GM12891 (cell line): ENCODE measurements at places on chromosomes 16 and 17.

GRCh38 chr17:73679476-73679875 lies 35.2 kb upstream of the SDK2 start:
- DNase-seq = no peak

GRCh38 chr17:32287804-32288511 lies 22.3 kb downstream of the RHBDL3 start:
- no peak for DNase-seq

GRCh38 chr17:36544044-36544306 lies 744 bp upstream of the GGNBP2 start:
- DNase-seq = peak; percentile 27

- no peak for DNase-seq
Observed at GRCh38 chr17:4565209-4566141, 5.1 kb upstream of the GGT6 start.

- no peak for DNase-seq
Observed at GRCh38 chr17:69909389-69909788, 165.6 kb upstream of the KCNJ16 start.

DNA sequence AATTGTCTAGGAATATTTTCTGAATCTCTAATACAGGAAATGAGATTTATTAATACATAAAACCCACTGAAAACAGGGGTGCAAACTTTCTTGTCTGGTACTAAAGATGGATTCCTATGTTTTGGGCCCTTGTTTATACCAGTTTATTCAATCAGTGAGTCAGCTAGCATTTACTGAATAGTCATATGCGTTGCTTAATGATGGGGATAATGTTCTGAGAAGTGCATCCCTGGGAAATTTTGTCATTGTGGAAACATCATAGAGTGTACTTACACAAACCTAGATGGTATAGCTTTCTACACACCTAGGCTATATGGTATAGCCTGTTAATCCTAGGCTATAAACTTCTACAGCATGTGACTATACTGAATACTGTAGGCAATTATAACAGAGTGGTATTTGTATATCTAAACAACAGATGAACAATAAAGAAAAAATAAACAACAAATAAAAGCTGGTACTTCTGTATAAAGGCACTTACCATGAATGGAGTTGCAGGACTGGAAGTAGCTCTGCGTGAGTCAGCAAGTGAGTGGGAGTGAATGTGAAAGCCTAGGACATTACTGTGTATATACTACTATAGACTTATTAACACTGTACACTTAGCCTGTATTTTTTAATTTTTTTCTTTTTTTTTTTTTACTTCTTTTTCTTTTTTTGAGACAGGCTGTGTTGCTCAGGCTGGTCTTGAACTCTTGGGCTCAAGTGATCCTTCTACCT lies 63.7 kb downstream of the SIAH1 start:
- DNase-seq = no peak

DNA sequence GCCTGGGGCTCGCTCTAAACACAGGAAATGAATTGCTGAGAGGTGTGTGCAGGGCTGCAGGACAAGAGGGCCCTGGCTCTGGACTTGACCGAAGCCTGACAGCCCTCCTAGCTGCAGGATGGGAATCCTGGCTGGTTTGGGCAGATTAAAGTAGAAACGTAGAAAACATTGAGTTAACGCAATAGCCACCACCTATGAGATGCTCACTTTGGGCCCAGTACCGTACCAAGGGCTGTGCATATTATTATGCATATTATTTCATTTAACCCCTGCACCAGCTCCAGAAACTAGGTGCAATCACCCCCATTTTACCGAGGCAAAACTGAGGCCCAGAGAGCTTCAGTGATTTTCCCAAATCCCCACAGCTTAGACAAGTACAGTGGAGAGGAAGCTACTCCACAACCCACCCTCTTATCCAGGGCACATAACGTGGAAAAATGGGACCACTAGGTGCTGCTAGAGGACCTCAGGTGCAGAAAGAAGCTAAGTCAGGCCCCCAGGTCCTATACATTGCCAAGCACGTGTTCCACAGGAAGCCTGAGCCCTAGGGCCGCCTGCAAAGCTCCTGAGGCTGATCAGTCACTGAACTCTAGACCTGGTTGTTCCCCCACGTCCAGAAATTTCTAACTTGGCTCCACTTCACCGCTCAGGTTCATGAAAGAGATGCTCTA lies 79.2 kb downstream of the MYH11 start:
- DNase-seq = peak; percentile 25

DNA sequence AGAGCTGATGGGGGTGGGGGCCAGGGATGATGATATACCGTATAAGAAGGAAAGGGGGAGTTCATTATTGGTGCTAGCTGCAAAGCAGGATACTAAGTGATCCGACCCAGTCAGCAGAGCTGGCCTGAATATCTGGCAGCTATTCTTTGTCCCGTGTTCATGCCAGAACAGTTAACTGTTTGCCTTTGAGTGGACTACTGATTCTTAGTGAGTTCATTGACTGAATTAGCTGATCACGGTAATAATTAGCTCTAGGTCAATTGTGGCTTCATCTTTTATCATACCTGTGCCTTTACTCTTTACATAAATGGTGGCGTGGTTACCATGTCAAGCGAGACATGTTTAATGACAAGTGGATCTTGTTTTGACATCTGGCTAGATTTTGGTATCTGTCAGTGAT lies 5.3 kb downstream of the KPNB1 start:
- no peak for DNase-seq

- DNase-seq = no peak
Observed at GRCh38 chr17:7295230-7296180, 1.1 kb upstream of the YBX2 start.
